Small intestine (tissue), 16 donors: ENCODE measurements at places on chromosomes 11 and 22.

- H3K27ac ChIP-seq, result peak overlapping the region; percentile 96
- no peak for DNase-seq
- peaks cover 52% of the 10 kb centered on the region for H3K4me1 ChIP-seq
- H3K36me3 ChIP-seq, result peaks cover 44% of the 10 kb centered on the region
- H3K27me3 ChIP-seq, result peaks cover 3% of the 10 kb centered on the region
These were observed 3.6 kb downstream of the TRABD start for GRCh38 chr22:50189184-50189848.

GRCh38 chr11:94862926-94863880 lies 95.0 kb downstream of the AMOTL1 start:
- peak; percentile 51 for DNase-seq
- peaks cover 45% of the 10 kb centered on the region for H3K36me3 ChIP-seq
- no peak overlapping the region for H3K4me3 ChIP-seq
- no peaks in the 10 kb centered on the region for H3K4me1 ChIP-seq
- no peak overlapping the region for H3K27ac ChIP-seq

DNA sequence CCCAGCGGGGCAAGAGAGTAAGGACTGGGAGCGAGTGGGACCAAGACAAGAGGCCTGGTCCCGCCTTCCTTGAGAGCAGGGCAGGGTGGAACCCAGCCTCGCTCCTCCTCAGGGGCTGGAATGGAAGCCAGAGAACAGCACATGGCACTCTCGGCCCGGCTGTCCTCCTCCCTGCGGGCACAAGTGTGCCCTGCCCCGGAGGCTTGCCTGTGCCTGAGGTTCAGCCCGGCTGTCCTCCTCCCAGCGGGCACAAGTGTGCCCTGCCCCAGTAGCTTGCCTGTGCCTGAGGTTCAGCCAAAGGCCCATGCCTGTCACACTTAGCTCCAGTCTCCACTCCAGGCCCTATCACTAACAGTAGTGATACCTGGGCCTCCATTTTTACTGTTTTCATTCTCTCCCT lies 24.2 kb downstream of the SULT4A1 start:
- DNase-seq, result no peak
- no peak overlapping the region for H3K27ac ChIP-seq
- H3K36me3 ChIP-seq, result peaks cover 9% of the 10 kb centered on the region
- H3K4me1 ChIP-seq, result no peaks in the 10 kb centered on the region

- H3K4me1 ChIP-seq, result no peaks in the 10 kb centered on the region
- H3K27me3 ChIP-seq, result no peaks in the 10 kb centered on the region
- H3K36me3 ChIP-seq, result no peaks in the 10 kb centered on the region
These were observed 94.6 kb upstream of the OR9G4 start for GRCh38 chr11:56842814-56843794.

- H3K27ac ChIP-seq, result no peak overlapping the region
- no peak for DNase-seq
- no peak overlapping the region for H3K4me3 ChIP-seq
These were observed 77.7 kb upstream of the FAM181B start for GRCh38 chr11:82811369-82811768.

DNA sequence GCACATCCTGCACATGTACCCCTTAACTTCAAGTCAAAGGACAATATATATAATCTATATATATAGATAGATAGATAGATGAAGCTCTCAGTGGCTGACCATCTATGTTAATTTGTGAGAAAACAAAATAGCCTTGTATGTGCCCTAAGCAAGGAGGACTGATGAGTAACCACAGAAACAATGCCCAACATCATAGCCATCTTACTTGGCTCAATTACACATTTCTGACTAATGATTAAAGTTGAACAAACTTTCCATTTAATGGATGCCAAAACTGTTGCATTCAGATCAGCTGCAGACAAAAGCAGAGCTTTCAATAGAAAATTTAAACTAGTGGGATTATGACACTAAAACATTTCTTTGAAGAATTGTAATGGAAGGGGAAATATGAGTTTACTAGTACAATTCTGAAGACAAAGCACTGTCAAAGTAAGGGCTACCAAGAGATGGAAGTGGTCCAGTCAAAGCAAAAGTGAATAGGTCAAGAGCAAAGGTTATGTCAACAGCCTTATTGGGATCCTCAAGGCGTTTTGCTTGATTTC lies 1188.2 kb upstream of the RAG2 start:
- no peak for DNase-seq
- no peak overlapping the region for H3K4me3 ChIP-seq
- H3K4me1 ChIP-seq, result no peaks in the 10 kb centered on the region
- no peaks in the 10 kb centered on the region for H3K27me3 ChIP-seq
